ENCODE measurements at places on chromosomes 1 and 21.

DNA sequence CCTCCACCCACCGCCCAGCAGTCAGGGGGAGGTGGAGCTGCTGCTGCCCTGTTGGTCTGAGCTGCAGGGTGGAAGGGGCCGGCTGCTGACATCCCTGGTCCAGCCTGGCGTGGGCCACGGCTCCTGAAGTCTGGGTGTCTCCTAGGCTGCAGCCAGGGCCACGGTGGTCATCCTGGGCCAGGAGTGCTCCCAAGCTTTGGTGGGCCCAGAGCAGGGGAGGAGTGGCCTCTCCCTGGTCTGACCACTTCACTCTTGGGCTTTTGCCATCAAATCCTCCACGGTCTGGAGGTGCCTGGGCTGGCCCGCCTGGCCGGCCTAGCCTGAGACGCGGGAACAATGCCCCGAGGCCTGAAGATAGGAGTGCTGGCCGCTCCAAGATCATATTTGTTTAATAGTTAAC lies 5.8 kb downstream of the PRDM16 start:
- DNase-seq, result peak; percentile 83

DNA sequence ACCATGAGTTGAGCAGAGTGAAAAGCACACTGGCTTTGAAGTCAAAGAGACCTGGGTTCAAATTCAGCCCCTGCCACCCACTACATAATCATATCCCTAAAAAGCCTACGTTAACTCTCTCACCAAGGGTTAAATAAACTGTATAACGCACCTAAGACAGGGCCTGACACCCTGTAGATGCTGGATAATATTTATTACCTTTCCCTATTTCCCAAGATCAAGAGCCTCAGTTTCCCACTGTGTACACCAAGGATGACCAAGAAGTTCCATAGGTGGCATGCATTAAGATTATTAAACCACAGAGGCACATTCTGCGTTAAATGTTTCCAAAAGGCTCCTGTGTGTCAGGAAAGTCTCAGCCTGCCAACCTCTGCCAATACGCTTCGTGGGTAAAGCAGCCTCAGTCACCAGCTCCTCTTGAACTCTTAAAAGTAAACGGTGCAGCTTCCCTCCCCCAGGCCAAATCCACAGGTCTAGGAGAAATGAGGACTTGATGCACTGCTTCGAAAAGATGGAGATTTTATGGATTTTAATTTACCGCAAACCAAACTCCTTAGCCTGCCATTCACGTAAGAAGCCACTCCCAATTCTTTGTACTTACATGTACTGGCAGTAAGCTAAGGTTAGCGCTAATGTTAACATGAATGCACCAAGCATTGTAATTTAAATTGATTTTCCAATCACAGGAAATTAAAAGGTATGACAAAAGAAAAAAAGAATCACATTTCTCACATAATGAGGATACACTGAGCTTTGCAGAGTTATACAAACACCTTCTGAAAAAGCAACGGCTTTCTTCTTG lies 2.6 kb downstream of the USP24 start:
- peak; percentile 31 for DNase-seq

- peak; percentile 93 for DNase-seq
These were observed 160.2 kb downstream of the PSMG1 start for GRCh38 chr21:39022863-39023693.

DNA sequence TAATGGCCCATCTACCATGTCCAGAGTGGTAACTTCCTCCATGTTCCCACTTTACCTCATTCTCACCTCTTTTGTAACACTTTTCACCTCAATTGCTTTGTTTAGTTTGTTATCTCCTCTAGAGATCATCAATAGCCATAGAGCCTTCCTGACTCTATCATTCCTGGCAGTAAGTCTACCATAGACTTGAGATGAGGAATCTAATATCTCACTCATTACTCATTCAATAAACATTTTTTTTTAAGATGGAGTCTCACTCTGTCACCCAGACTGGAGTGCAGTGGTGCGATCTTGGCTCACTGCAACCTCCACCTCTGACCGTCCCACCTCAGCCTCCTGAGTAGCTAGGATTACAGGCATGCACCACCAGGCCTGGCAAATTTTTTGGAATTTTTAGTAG lies 7.1 kb downstream of the NMNAT2 start:
- DNase-seq, result no peak

DNA sequence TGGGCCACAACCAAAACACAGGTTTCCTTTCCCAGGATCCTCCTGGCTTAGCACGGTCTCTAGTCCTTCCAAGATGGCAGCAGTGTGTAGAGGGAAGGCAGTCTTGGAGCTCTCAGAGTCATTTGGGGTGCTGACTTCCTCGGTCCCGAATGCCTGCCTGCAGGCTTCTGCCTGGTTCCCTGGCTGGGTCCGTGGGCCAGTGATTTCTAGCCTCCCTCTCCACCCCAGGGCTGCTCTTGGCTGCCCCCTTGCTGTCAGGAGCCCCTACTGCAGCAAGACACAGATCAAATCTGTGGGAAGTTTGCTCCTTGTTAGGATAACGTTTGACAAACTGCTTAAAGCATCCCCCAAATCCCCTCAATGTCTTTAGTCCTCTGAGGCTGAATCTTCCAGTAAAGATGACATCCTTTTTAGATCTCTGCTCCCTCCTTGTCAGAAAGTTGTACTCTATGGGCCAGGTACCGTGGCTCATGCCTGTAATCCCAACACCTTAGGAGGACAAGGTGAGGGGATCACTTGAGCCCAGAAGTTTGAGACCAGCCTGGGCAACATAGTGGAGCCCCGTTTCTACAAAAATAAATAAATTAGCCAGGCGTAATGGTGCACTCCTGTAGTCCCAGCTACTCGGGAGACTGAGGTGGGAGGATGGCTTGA lies 272.5 kb downstream of the RRAGC start:
- DNase-seq, result peak; percentile 60

GRCh38 chr1:42319128-42319851 lies 15.7 kb downstream of the FOXJ3 start:
- peak; percentile 53 for DNase-seq

Measured in astrocyte of the hippocampus (primary cell).